ENCODE measurements at places on chromosomes 2 and 18.

GRCh38 chr2:171939743-171940071 lies 17.4 kb downstream of the HAT1 start:
- no peak for DNase-seq

DNA sequence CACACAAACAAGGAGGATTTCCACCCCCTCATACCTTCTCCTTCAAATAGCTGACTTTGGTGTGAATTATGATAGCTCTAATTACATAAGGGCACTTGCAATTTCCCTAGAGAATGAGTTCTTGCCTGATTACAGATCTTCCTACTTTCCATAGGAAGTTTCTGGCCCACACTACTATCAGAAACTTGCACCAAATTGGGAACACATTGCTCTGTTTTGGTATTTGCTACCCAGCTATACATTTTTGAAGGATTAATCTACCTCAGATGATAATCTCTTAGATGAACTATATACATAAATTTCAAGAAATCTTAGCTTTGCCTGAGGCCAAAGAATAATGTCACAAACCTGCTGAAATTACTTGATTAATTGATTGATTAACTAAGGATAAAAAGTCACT lies 4.9 kb downstream of the DCC start:
- no peak for DNase-seq

DNA sequence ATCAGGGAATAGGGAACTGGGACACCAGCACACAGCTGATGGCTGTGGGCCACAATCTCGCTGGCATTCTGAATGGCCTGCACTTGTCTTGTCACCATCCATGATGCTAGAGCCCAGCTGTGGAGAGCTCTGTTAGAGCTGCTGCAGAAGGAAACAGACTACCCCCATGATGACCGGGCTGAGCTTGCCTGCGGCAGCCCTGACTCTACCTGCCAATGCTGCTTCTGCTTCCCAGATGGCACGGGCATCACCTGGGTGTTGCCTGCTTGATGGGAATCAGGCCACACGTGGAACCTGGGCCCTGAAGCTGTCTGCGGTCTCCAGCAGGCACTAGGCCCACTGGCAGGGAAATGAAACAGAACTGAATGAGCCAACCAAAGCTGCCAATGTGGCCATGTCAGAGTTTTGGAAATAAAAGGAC lies 11.2 kb upstream of the DAW1 start:
- no peak for DNase-seq

- no peak for DNase-seq
Measured at GRCh38 chr2:159953136-159953823, 109.1 kb downstream of the PLA2R1 start.

- DNase-seq: no peak
Measured at GRCh38 chr2:54763636-54764291, 40.3 kb downstream of the EML6 start.

GRCh38 chr2:216033403-216033802 lies 20.1 kb upstream of the MREG start:
- DNase-seq: no peak

DNA sequence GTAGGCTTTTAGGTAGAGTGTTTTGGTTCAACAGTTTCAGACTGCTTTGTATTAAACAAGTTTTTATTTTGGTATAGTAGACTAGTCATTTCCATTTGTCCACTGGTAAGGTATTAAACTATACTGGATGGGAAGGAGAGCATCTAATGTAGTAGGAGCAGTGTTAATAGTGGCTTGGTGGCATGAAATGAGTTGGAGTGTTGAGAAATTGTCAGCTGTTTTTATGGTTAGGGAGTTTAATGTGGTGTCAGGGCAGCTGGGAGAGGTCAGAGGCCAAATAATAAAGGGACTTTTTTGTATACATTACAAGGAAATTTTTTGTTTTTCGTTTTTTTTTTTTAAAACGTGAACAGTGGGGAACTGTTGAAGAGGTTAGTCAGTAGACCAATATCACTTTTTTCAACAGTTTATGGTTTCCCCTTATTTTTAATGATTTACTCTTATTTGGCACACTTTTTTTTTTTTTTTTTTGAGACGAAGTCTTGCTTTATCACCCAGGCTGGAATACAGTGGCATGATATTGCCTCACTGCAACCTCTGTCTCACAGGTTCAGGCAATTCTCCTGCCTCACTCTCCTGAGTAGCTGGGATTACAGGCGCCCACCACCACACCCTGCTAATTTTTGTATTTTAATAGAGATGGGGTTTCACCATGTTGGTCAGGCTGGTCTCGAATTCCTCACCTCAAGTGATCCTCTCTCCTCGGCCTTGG lies 21.2 kb downstream of the ACTR3 start:
- DNase-seq: no peak

GRCh38 chr2:100632037-100632436 lies 69.2 kb downstream of the PDCL3 start:
- no peak for DNase-seq

- DNase-seq: no peak
Measured at GRCh38 chr2:197357986-197358385, 47.4 kb upstream of the ANKRD44 start.

DNA sequence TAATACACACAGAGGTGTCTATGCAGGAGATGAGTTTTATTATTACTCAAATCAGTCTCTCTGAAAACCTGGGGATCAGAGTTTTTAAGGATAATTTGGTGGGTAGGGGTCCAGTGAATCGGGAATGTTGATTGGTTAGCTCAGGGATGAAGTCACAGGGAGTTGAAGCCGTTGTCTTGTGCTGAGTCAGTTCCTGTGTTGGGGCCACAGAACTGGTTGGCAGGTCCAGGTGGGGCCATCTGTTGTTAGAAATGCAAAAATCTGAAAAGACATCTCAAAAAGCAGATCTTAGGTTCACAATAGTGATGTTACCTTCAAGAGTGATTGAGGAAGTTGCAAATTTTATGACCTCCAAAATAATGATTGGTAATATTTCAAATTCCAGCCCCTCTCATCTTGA lies 86.9 kb downstream of the VSNL1 start:
- no peak for DNase-seq

DNA sequence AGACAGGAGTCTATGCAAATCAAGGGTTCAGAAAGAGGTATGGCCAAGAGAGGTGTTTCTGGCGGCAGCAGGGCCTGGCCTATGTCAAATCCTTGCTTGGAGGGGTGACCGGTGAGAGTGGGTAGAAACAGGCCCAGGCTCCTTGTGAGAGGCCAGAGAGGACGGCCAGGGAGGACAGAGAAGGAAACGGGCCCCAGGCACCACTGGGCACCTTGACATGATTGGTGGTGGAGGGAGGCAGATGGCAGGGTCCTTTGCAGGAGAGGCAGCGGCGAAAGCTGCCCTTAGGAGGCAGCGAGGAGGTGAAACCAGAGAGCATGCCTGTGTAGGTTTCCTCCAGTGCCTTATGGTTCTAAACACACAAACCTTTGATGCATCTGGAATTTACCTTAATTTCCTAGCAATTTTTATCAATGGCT lies 6.2 kb downstream of the RAMP1 start:
- DNase-seq: no peak

GRCh38 chr2:172914341-172915008 lies 161.2 kb upstream of the MAP3K20 start:
- DNase-seq: no peak

DNA sequence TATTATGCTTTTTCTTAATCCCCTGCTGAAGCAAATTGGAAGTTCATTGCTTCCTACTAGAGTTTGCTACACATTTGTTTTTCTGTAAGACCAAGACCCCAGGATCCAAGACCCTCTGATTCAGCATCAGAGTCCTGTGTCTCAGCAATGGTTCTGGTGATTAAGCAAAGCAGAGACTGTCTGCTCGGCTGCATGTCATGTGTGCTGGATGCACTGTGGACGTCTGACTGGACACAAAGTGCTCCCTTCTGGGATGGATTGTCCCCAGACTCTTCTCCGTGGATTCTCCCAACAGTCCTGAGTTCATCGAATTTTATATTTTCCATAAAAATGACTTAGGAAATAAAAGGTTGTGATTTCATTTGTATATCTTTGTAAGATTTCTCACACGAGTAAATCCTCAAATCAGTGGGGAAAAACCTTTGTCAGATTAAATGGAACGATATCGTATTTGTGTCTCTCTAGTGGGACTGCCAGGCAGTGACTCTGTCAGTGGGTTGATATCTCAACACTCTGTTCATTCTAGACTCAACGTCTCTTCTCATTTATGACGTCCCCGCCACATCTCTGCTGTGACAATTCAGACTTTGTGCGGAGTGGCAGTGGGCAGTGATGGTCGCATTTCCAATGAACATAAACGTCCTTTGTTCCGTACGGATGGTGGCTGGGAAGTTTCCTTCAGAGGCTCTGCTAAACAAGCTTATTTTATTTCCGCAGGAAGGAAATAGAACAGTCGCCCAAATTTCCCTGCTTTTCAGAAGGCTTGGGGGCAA lies 58.6 kb downstream of the NCAPH start:
- DNase-seq: no peak

DNA sequence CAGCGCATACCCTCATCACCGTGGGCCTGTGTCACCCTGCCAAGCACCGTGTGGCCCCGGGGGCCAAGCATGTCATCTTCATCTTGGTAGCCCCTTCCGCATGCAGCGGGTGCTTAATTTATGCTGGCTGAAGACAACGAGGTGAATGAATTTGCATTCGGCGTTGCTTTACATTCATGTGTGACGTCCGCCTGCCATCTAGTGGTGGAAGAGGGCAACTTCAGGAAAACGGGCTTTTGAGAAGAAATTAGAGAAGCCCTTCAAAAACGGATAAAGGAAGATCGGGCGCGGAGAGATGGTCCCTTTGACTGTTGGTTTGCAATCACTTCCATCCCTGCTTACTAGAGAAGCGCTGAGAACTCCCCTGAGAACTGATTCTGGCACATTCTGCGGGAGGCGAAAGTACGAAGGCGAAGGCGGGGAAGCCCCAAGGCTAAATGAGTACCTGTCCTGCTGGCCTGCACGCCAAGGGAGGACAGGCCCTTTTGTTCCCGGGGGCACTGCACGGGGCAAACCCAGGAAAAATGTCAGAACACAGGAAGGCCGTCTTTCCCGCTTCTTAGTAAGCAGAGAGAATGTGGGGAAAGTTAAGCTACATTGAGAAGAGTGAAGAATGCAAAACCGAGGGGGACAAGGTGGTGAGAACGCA lies 145.9 kb downstream of the ZNF516 start:
- DNase-seq: no peak

GRCh38 chr2:237128026-237128703 lies 42.5 kb downstream of the COPS8 start:
- peak; percentile 96 for DNase-seq

DNA sequence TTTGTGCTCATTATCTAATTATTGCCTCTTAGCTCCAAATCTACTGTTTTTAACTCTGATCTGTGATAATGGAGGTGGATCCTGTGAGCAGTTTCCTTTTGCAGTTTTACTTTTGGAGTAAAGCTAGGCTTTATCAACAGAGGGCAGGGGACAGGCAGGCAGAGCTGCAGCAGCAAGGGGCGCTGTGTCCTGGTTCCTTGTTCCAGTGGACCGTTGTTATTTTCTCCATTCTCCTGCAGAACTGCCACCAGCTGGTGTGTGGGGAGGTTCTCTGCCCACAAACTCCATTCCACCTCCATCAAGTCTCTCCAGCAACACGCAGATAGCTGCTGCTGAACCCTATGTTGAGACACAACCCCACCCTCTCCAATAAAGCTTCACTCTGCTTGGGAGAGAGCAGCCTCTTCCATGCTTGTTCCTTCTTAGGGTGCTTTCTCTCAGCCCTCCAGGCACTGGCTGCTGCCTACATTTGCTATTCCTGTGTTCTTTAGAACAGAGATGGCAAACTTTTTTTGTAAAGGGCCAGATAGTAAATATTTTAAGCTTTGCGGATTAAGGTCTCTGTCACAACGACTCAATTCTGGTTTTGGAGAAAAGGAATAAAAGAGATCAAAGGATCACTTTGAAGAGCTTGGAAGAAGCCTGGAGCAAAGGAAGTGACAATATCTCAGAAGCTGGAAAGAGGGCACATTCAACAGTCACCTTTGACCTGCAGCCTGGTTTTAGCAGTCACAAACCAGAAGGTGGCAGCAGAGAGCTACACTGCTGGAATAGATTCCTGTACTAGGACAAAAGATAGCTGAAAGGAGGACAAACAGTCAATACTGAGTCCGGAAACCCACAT lies 208.8 kb downstream of the CCDC178 start:
- peak; percentile 1 for DNase-seq

GRCh38 chr2:199163613-199164458 lies 293.9 kb downstream of the SATB2 start:
- no peak for DNase-seq

GRCh38 chr2:37566517-37566981 lies 104.9 kb downstream of the CDC42EP3 start:
- DNase-seq: peak; percentile 61

DNA sequence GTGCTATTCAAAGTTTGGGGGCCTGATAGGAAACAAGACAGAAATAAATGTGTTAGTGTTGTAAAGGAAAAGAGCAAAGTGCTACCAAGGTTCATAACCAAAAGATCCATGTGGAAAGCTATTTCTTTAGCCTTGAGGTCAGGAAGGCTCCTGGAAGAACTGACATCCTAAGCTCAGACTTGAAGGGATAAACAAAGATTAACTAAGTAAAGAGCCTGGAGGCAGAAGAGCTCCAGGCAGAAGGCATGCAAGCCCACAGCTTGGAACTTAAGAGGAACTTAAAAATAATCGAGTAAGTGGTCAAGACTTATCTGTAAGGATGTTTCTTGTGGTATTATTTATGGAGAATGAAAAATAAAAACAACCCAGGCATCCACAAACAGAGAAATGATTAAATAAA lies 245.0 kb upstream of the MGAT5 start:
- no peak for DNase-seq

DNA sequence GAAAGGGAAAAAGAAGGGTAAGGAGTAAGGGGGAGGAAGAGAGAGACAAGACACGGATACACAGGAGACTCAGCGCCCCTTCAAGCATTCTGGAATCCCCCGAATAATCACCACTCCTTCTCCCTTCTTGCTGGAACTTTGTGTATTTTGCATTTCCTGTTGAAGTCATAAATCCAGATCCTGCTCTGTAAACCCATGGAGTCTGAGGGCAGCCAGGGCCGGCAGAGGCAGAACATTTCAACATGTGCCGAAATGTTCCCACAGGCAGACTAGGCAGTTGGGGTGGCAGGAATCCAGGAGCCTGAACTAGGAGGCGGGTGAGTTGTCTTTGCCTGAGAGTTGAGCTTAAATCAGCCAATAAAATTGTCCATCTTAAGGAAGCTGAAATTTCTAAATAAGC lies 193.1 kb downstream of the SH3RF3 start:
- peak; percentile 96 for DNase-seq

- DNase-seq: peak; percentile 62
Measured at GRCh38 chr2:85702172-85702571, 8.0 kb downstream of the GNLY start.

DNA sequence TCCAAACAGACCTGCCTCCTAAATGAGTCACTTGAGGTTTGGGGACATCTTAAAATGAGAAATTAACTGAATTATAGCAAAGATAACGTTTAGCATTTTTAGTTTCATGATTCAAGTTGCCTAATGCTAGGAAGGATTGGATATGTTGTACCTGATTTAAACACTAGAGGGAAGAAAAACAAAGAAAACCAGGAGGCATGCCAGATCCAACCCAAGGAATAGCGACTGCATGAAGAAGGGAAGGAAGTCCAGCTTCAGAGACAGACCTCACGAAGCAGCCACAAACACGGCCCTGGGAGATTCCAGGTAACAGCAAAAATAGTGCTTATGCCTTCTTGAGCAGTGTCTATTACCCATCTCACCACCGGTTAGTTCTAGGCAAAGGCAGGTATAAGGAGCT lies 499.9 kb upstream of the SPHKAP start:
- DNase-seq: no peak

Measured in BJ (cell line).